NCI-H1105 treated with DMSO at 0.1 percent for 48 hours (cell line): ENCODE measurements at places on chromosomes 11 and 22.

DNA sequence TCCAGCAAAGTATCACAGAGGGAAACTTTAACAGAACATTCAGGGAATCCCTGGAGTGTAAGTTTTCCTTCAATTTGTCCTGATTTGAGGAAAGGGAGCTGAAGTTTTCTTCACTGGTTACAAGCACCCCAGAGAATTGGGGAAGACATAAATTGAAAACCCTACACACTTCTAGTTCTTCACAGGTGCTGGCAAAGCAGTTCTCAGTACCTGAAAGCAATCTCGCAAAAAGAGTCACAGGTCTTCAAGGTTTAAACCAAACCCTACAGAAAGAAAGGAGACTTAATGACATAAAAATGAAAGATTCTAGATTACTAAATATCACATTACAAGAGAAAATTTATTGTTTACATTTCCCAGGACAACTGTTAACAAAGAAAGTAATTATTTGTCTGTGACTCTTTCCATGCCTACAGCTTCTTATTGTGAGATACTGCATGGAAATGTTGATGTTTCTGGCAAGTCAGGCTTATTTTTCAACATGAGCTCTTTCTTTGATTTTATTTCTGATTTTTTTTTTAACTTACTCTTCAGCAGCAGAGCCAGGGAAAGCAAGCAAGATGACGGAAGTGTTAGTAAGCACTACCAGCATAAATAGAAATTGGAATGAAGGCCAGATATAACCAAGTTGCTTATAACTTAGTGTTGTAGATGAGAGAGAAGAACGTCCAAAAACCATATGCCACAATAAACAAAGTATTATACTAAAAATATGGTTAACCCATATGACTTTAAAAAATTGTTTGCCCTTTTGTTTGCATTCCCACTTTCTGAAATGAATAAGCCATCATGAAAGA is 44.1 kb downstream of the FANCF start:
- no peak for DNase-seq

GRCh38 chr11:44659641-44660040 is 67.1 kb upstream of the TSPAN18 start:
- DNase-seq, result no peak

DNA sequence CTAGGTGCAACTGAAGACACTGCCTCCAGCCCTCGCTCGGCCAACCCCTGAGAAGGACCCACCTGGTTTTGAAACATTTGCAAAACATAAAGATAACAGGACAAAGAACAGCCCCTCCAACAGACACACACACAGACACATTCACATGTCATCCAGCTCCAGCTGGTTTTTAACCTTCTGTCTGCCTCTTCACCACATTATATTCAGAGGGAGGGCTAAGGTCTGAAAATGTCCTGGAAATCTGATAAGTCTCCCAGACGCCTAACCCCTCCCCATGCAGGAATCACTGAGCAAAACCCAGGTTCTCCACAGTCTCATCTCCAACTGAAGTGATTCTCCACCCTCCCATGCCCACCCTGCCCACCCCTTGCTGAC is 29.4 kb downstream of the PACSIN2 start:
- DNase-seq, result no peak

DNA sequence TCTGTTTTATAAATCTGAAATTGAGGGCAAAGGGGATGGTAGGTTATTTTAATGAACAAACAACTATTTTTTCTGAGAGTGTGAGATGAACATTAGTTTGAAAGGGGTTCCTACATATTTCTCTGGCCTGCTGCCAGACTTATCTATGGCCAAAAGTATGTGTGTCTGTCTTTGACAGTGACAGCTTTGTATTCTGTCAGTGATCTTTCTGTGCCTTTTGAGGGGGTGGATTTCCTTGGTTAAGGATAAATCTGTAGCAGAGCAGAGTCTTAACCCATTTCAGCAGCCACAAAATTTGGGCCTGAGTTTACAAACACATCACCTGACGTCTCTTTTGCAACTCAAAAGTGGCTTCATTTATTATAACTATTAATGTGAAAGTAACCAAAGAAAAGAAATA is 30.9 kb downstream of the ZFTA start:
- no peak for DNase-seq

DNA sequence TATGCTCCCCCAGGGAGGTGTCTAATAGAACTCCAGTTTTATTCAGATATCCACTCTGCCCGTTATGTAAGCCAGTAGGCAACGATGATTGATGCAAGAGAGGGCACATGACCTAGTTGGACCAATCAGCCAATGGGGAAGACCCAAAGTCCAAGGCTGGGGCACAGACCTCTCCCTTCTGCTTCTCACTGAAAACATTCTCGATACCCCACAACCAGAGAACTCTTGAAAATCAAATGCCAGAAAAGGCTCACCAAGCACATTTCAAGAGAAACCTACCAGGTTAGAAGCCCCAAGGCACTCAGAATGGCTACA is 7.4 kb downstream of the HIRA start:
- DNase-seq, result no peak

GRCh38 chr22:32964411-32965057 is 93.6 kb downstream of the SYN3 start:
- no peak for DNase-seq

GRCh38 chr22:40006641-40007040 is 11.9 kb downstream of the FAM83F start:
- no peak for DNase-seq

DNA sequence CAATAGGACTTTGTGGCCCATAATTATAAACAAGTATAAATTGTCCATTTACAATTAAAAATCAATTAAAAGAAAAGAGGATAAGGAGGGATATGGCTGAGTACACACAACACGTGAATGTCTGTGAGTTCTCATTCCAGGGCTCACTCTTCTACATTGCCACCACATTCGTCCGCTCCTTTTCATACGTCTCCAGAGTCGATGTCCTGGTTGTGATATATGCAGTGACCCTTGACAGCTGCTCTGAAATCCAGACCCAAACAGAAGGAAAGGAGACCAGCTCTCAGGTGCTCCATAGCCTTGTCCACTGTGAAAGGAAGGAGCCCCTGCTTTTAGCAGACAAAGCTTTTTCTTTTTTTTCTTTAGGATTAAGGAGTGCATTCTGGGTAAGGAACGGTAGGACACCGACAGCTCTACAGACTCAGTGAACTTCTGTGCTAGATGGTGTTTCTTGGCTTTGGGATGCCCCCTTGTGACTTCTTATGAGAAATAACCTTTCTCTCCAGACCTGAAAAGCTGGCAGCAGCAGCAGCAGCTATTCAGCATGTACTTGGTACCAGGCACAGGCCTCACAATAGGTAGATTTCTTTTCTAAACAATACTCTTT is 19.7 kb upstream of the DNAJB13 start:
- DNase-seq, result peak; percentile 73

- DNase-seq, result peak; percentile 52
These were observed 2.3 kb downstream of the SHANK3 start for GRCh38 chr22:50674606-50675552.

GRCh38 chr11:72439455-72439854 is 5.1 kb upstream of the CLPB start:
- DNase-seq, result no peak

GRCh38 chr11:42778193-42778592 is 533.6 kb upstream of the API5 start:
- peak; percentile 44 for DNase-seq

DNA sequence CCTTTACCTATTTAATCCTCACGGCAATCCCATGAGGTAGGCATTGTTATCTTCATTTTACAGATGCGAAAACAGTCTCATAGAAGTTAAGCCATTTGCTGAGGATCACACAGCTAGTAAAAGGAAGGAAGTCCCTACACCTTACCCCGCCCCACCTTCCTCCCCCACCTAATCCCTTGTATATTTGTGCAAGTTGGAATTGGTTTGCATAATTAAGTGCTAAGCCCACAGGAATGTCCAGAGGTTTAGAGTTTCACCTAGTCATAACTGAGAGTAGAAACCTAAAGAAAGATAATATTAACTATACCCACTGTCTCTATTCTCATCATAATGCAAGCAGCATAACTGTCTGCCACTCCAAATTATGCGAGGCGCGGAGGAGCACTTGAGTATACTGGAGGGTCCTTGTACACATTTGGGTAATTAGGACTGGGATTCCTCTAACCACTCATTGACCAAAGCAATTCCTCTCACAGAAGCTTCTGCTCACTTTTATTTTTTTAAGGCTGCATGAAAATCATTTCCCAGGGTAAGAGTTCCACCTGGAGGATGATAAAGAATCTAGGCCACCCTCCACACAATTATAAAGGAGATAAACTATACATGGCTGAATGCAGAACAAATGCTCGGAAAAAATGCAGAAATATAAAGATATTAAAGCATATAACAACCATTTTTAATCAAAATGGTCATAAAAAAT is 199.9 kb downstream of the FAM181B start:
- peak; percentile 97 for DNase-seq

DNA sequence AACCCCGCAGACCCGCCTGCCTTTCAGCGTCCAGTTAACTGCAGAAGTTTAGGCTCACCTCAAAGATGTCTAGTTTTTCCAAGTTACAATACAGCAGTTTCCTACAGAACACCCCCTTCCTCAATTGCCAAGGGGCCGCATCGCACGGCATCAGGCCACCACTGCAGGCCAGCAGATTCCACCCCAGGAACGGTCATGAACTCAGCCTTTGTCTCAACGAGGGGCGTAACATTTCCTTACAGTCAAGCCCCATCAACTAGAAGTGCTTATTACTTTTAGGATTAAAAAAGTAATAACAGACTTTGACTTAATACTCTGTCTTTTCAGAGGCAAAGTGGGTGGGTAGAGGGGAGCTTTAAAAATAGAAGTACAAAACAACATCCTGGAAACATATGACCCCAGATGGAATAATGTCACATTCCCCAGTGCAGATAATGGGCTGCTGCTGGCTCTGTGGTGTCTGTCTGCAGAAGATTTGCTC is 36.3 kb downstream of the PPP2R1B start:
- no peak for DNase-seq
